ENCODE measurements at places on chromosomes 2 and 18. TPM values are rescaled to one million over a fixed set of nuclear protein-coding genes. Genes with fewer than 3 reads are reported as not detected.

DNA sequence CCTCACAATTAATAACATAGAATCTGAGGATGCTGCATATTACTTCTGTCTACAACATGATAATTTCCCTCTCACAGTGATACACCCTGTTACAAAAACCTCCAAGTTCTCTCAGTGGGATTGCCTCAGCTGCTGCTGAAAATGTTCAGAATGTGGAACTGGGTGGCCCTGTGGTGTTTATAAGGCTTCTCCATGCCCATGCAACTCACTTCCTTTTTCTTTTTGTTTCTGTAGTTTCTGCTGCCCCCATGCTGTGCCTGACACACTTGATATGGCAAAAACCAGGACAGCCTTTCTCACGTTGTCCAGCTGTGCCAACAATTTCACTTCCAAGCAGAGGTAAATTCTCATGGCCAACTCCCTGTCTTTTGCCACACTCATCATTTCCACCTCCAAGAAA lies 206.2 kb downstream of the RPIA start:
- DNase-seq, result no peak

DNA sequence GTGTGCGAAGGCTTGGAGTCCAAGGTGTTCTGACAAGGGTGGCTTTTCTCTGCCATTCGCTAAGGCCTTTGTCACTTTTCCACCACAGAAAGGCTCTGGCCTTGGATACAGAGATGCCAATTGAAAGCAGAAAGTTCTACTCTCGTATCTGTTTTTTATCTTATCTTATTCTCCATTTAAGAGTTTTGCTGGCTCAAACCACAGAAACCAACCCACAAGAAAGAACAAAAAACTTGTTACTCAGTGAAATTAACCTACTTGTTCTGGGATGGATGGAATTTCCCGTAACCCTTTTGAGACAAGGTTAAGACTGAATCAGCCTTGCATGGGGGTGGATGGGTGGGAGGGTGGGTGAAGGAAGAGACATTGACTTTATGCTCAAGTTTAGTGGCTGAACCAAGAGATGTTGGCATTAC lies 221.7 kb downstream of the CDH20 start:
- no peak for DNase-seq

GRCh38 chr2:120470041-120470965 lies 124.4 kb downstream of the INHBB start:
- DNase-seq, result no peak

GRCh38 chr2:17966798-17967197 lies 88.3 kb downstream of the KCNS3 start:
- no peak for DNase-seq

GRCh38 chr2:36408198-36408703 lies 52.7 kb downstream of the CRIM1 start:
- DNase-seq, result peak; percentile 91

- peak; percentile 16 for DNase-seq
Measured at GRCh38 chr2:197198890-197199289, 111.7 kb downstream of the ANKRD44 start.

GRCh38 chr2:233117811-233118647 lies 57.9 kb downstream of the INPP5D start:
- DNase-seq, result no peak

DNA sequence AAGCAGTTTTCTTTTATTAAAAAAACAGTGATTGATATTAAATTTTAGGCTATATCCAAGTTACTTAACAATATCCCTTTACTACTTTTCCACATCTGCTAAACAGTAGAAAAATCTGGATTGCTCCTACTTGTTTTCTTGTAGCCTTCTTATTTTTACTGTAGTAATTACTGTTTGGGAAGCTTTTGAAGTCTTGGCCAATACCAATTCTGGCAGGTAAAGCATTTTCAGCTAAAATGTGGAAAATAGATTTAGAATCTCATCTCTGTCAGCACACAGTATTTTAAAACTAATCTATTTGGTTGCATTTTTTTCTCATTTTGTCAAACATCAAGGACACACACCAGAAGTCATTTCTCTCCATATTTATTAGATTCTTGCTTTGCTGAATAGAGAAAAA lies 1485.7 kb upstream of the PIK3C3 start:
- DNase-seq, result no peak

- DNase-seq, result no peak
Measured at GRCh38 chr2:60546756-60547420, 6.6 kb downstream of the BCL11A start.

GRCh38 chr18:77597726-77598125 lies 348.1 kb downstream of the GALR1 start:
- no peak for DNase-seq

GRCh38 chr2:200658278-200658864 lies 72.6 kb downstream of the AOX1 start:
- peak; percentile 20 for DNase-seq

DNA sequence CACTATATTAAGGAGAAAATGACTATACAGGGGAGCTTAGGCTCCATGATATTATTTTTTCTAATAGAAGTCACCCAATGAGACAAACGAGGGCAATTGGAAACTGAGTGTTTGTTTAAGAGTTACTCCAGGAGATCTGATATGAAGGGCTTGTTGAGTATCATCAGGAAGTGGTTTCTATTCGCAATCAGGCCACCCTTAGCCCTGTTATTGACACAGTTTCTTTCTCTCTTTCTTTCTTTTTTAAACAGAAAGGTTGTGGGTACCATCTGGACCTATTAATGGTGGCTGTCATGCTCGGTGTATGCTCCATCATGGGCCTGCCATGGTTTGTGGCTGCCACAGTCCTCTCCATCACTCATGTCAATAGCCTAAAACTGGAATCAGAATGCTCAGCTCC lies 117.3 kb downstream of the DPP4 start:
- no peak for DNase-seq

- DNase-seq, result no peak
Measured at GRCh38 chr2:460861-461260, 173.0 kb upstream of the ALKAL2 start.

GRCh38 chr2:9327873-9328352 lies 95.4 kb downstream of the ITGB1BP1 start:
- peak; percentile 83 for DNase-seq

- no peak for DNase-seq
Measured at GRCh38 chr2:236910781-236911495, 174.8 kb upstream of the COPS8 start.

GRCh38 chr2:45895241-45895861 lies 243.9 kb downstream of the PRKCE start:
- no peak for DNase-seq

DNA sequence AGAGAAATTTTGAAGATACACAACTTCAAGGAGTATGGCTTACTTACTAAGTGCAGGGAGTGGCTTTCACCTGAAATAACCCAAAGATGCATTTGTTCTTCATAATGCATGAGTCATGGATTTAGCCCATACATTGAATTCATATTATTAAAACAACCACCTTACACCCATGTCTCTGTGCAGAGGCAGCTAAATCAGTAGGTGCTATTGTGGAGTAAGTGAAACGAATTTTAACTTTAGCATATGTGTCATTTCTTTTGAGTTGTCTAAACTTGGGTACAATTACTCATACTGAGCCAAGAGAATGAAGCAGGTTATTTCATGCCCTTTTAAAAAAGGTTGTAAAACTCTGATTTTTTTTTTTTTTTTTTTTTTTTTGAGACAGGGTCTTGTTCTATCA lies 11.0 kb upstream of the ANKRD29 start:
- no peak for DNase-seq

GRCh38 chr2:162487816-162488215 lies 143.9 kb downstream of the GCA start:
- DNase-seq, result no peak

The SIX2 gene
- total RNA-seq, result 0.09 TPM

The TCF4 gene
- 474 TPM for total RNA-seq

The ST8SIA3 gene
- not detected for total RNA-seq

The KCNE4 gene
- 1.2 TPM for total RNA-seq

The ASXL2 gene
- total RNA-seq, result 7.3 TPM

The SLC40A1 gene
- 98.0 TPM for total RNA-seq

The MAP3K19 gene
- total RNA-seq, result not detected
